ENCODE measurements at places on chromosomes 3 and 15.
A peak's percentile ranks its signal among the peaks of the same experiment; 100 is the strongest.

- DNase-seq, result no peak
Observed at GRCh38 chr3:162130582-162130981, 634.0 kb downstream of the OTOL1 start.

- DNase-seq, result no peak
Observed at GRCh38 chr15:98876451-98877369, 130.9 kb downstream of the PGPEP1L start.

DNA sequence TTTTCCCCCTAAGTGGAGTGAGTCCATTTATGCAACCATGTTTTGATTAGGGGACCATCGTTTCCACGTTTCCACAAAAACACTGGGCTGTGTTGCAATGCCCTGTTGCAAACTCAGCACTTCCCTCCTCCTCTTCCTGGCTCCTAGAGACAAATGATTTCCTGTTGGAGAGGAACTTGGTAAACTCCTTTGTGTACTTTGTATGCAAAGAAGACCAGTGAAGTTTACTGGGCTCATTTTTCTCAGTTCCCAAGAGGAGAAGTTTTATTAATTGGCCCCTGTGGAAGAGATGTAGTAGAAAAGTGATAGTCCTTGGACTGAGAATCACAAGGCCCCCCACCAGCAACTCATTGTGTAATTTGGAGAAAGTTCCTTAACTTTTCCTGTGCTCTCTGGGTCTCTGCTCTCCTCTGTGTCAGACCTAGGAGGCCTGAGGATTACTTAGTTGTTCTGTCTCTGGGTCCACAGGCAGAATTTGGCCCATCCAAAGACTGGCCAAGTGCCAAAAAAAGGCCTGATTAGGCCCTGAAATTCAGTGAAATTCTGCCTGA, 95.0 kb downstream of the ATG7 start:
- no peak for DNase-seq

- DNase-seq, result no peak
Observed at GRCh38 chr15:92663250-92663951, 7.8 kb upstream of the FAM174B start.

- DNase-seq, result no peak
Observed at GRCh38 chr3:33624756-33625155, 93.3 kb downstream of the CLASP2 start.

DNA sequence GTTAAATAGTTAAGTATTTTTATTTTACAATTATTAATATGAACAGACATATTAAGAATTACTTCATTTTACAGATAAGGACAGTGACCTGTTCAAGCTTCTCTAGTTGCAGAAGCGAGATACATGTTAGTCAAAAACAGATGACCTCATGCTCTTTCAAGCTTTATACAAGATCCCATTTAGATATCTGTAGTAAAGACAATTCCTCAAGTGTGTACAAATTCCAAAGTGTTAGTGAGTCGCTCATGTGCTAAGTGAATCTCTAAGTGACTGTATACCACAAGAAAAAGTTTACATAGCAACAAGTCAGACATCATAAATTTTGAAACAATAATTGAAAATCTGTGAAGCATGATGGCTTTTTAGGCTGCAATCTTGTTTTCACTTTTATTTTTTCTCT, 293.8 kb downstream of the ROBO1 start:
- DNase-seq, result no peak

DNA sequence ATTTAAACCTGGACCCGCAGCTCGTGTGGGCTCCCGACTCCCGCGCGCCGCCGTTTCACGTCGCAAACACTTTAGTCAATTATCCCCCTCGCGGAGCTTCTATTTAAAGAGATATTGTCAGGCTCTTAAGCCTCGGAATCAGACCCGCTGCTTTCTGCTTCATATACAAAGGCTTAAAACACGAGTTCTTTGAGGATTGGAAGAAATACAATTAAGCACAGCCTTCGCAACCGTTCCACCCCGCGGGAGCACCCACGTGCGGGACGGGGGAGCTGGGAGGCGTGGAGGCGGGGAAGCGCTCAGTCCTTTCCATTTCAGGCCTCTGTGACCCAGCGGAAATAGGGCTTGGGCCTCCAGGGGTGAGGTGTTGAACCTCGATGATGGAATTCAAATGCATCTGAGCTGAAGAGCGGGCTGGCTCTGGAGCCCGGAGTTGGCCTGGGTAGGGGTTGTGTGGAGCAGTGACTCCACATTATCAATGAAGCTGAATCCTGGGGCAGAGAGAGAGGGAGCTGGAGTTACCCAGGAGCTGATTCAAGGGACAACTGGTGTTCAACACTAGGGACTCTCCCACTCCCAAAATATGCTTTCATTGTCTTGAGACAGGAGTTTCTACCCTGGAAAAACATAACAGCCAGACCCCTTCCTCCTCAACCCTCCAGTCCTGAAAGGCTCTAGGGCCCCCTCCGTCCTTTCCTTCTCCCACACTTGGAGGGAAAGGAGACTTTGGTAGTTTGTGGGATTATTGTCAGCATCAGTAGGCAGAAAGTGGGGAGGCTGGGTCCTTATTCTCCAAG, 2.4 kb downstream of the ANKRD63 start:
- no peak for DNase-seq

GRCh38 chr15:96359616-96360521, 29.4 kb downstream of the NR2F2 start:
- DNase-seq, result no peak

DNA sequence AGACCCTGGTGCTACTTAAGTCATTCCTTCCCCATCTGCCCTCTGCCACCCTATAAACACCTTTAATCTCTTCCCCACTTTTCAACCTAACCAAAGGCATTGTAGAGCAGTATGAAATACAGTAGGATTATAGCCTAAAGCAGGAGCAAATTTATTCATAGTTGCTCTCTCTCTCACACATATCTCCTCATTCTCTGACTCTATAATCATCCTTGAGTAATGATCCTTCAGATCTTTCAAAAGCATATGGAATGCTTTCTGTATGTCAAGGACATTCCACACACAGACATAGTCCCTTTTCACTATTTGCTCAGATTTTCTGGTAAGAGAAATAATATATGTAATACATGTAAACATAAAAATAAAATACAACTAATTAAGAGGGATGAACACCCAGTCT, 54.1 kb downstream of the TRPC1 start:
- DNase-seq, result no peak

DNA sequence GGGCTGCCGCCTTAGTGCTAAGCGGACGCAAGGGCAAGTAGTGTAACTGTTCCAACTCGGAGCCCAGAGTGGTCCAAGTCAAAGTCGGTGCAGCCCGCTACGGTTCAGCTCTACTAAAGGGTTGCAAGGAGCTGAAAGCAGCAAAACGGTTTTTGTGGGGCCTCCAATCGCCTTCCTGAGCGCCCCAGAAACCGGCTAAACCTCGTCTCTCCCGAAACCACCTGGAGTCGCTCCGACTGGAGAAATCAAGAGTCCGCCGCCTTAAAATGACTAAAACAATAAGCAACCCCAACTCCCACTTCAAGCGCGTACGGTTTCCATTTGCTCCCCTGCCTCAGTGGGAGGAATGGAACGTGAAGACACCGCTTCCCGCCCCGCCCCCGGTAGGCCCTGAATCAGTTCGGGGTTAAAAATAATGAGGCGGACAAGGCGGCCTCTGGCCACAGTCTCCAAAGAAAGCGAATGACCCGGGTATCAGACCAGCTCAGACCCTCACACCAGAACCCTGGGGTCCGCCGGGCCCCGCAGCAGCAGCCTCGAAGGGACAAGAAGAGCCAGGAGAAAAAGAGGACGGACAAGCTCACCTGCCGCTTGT, 401 bp downstream of the SEC11A start:
- peak; percentile 1 for DNase-seq

GRCh38 chr3:153463895-153464294, 301.9 kb downstream of the RAP2B start:
- DNase-seq, result no peak

- DNase-seq, result no peak
Observed at GRCh38 chr3:184430940-184431339, 51.1 kb downstream of the CHRD start.

- DNase-seq, result no peak
Observed at GRCh38 chr15:69731081-69731330, 278.4 kb downstream of the RPLP1 start.

- DNase-seq, result no peak
Observed at GRCh38 chr3:169227911-169228310, 435.6 kb downstream of the MECOM start.

GRCh38 chr15:38202361-38202760, 50.3 kb upstream of the SPRED1 start:
- DNase-seq, result no peak

GRCh38 chr3:126025862-126026261, 56.9 kb downstream of the ROPN1B start:
- DNase-seq, result no peak

DNA sequence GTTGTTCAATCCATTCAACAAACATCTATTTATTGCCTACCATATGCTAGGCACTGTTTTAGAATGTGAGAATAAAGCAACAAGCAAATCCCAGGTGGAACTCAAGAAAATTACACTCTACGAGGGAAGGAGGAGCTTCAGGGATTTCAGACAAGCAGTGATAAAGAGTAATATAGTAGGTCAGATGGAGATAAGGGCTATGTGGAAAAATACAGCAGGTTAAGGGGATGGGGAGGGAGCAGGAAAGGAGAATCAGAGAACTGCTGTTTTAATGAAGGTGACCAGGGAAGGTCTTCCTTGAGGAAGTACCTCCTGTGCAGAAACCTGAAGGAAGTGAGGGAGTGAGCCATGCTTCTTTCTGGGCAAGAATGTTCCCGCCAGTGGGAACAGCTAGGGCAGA, 47.2 kb upstream of the NEO1 start:
- DNase-seq, result no peak

DNA sequence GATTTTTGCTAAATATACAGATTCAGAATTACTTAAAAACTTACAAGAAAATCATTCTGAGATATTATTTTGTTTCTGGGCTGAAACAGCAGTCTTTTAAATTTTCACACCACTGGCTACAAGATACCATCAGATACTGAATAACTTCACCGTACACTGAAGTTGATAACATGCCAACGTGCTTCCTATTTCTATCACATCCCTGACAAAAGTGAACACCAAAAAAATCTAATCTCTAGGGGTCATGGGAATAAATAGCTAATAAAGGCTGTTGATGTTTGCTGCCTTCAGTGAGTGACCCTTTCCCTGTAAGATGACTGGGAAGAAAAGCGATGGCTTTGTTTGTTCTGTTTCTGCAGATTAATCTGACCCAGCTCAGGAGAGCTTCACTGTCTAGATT, 120.5 kb downstream of the DUT start:
- no peak for DNase-seq

DNA sequence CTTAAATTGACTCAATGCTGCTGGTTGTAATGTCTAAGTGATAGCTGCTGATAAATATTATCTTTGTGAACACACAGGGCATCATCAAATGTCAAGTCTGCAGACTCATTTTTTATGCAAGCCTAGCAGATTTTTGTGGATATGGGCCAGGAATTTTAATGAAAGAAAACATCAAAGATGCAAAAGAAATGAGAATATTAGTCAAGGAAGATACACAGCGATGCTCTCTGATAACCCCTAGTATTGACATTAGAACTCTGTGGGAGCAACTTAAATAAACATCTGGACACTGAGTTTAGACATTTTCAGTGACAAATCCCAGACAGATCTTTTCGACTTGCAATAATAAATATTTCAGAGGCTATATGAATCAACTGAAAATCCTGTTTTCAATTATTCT, 28.3 kb downstream of the POLR2M start:
- DNase-seq, result no peak

GRCh38 chr15:68192117-68192516, 13.0 kb downstream of the CALML4 start:
- DNase-seq, result no peak

GRCh38 chr15:31004220-31004733, 12.8 kb upstream of the MTMR10 start:
- DNase-seq, result no peak

DNA sequence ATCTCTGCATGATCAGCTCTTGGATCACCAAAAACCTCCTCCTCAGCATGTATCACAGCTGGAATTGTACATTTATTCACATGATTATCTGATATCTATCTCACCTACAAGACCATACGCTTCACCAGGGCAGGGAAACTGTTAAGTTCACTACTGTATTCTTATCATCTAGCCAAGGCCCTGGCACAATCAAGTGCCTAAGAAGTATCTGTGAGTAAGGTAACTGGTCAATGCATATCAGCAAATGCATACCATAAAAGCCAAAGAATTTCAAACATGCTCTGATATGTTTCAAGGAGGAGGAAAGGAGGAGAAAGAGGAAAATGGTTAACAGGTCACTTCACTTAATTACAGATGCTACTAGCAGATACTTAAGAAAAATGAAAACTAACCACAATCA, 158.4 kb downstream of the LIPC start:
- DNase-seq, result no peak

- DNase-seq, result no peak
Observed at GRCh38 chr3:31833391-31834190, 147.5 kb downstream of the OSBPL10 start.

DNA sequence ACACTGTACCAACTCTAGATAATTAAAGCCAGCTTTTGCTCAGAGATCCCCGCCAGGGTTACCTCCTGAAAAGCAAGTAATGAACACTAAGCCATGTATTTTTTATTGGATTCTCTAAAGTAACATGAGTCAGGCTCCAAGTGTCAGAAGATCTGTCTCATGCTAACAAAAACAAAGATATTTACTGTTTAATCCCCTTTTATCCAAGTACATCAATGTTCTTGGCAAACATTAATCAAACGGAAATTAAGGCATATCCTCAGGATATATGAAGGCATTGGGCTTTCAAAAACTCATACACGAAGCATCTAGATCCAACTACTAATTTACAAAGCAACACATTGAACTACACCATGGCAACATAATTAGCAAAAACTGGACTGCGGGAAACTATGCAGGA, 37.2 kb downstream of the MYO5A start:
- no peak for DNase-seq

- DNase-seq, result no peak
Observed at GRCh38 chr15:66767240-66767659, 65.2 kb downstream of the SMAD6 start.

- DNase-seq, result no peak
Observed at GRCh38 chr3:189776149-189776824, 145.1 kb downstream of the TP63 start.

DNA sequence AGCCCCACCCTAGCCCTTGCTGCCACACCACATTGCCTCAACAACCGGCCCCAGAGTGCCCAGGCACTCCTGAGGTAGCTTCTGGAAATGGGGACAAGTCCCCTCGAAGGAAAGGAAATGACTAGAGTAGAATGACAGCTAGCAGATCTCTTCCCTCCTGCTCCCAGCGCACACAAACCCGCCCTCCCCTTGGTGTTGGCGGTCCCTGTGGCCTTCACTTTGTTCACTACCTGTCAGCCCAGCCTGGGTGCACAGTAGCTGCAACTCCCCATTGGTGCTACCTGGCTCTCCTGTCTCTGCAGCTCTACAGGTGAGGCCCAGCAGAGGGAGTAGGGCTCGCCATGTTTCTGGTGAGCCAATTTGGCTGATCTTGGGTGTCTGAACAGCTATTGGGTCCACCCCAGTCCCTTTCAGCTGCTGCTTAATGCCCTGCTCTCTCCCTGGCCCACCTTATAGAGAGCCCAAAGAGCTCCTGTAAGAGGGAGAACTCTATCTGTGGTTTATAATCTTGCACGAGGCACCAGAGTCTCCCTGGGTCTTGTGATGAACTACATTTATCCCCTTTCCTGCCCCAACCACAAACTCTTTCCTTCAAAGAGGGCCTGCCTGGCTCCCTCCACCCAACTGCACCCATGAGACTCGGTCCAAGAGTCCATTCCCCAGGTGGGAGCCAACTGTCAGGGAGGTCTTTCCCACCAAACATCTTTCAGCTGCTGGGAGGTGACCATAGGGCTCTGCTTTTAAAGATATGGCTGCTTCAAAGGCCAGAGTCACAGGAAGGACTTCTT, 39.1 kb downstream of the MESD start:
- DNase-seq, result no peak

Data from activated CD8-positive, alpha-beta memory T cell treated with anti-CD3 and anti-CD28 coated beads for 1 hour (primary cell).